ENCODE measurements at places on chromosomes 5 and 9. TPM values are rescaled to one million over a fixed set of nuclear protein-coding genes. Genes with fewer than 3 reads are reported as not detected.
A peak's percentile ranks its signal among the peaks of the same experiment; 100 is the strongest.

The SLC23A1 gene
- 0.78 TPM for total RNA-seq

The PRRX2 gene
- total RNA-seq: 1.0 TPM

The NRG2 gene
- total RNA-seq: 6.5 TPM

GRCh38 chr9:78295731-78296130, 1.2 kb upstream of the PSAT1 start:
- no peaks in the 10 kb centered on the region for H3K36me3 ChIP-seq
- H3K4me1 ChIP-seq: peaks cover 41% of the 10 kb centered on the region
- DNase-seq: no peak
- H3K27me3 ChIP-seq: no peaks in the 10 kb centered on the region
- no peak overlapping the region for H3K4me3 ChIP-seq

The LTC4S gene
- 16.2 TPM for total RNA-seq

- peaks cover 46% of the 10 kb centered on the region for H3K4me1 ChIP-seq
- no peaks in the 10 kb centered on the region for H3K36me3 ChIP-seq
- no peaks in the 10 kb centered on the region for H3K27me3 ChIP-seq
These were observed 5.7 kb upstream of the NOTCH1 start for GRCh38 chr9:136551401-136552116.

GRCh38 chr9:5510989-5511388, 658 bp downstream of the PDCD1LG2 start:
- H3K36me3 ChIP-seq: no peaks in the 10 kb centered on the region
- H3K4me1 ChIP-seq: no peaks in the 10 kb centered on the region
- no peak for DNase-seq
- no peak overlapping the region for H3K27ac ChIP-seq

The CENPK gene
- total RNA-seq: not detected

DNA sequence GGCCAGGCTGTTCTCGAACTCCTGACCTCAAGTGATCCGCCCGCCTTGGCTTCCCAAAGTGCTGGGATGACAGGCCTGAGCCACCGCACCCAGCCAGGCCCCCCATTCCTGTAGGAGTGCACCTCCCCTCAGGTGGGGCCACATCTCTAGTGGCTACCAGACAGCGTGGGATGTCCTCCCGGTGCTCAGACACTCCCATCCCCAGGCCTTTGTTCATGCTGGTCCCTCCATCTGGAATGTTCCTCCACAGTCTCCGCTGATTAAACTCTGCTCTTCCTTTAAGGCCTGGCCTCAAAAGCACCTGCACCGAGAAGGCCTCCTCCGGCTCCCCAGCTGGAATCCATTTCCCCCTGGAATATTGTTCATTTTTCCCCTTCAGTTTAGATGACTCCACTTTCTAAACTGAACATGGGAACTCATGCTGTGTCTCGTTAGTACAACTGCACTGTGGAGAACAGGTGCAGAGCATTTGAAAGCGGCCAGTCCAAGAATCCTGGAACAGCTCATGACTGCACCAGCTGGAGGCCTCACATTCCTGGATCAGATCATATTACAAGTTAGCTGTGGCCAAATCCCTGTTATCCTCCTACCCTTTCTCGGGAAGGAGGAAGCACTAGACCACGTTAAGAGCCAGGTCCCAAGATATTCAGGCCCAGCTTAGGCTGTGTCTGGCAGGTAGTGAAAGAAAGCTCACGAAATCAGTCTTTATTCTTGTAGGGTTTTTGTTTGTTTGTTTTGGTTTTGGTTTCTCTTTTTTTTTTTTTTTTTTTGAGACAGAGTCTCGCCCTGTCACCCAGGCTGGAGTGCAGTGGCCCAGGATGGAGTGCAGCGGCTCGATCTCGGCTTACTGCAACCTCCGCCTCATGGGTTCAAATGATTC, 10.8 kb upstream of the PRRC2B start:
- no peaks in the 10 kb centered on the region for H3K36me3 ChIP-seq
- no peak overlapping the region for H3K4me3 ChIP-seq
- DNase-seq: peak; percentile 88
- peaks cover 18% of the 10 kb centered on the region for H3K4me1 ChIP-seq

DNA sequence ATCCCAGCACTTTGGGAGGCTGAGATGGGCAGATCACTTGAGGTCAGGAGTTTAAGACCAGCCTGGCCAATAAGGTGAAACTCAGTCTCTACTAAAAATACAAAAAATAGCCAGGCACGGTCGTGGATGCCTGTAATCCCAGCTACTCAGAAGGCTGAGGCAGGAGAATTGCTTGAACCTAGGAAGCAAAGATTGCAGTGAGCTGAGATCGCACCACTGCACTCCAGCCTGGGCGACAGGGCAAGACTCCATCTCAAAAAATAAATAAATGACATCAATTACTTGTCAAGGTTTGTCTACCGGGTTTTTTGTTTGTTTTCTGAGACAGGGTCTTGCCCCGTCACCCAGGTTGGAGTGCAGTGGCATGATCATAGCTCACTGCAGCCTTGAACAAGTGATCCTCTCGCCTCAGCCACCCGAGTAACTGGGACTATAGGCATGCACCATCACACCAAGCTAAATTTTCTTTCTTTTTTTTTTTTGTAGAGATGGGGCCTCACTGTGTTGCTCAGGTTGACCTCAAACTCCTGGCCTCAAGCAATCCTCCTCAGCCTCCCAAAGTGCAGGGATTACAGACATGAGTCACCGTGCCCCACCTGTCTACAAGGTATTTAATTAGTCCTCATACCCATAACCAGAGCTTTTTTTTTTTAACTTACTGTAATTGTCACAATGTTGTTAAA, 64.9 kb downstream of the SUSD1 start:
- H3K27me3 ChIP-seq: no peaks in the 10 kb centered on the region
- no peaks in the 10 kb centered on the region for H3K36me3 ChIP-seq
- no peak overlapping the region for H3K4me3 ChIP-seq
- no peaks in the 10 kb centered on the region for H3K4me1 ChIP-seq

DNA sequence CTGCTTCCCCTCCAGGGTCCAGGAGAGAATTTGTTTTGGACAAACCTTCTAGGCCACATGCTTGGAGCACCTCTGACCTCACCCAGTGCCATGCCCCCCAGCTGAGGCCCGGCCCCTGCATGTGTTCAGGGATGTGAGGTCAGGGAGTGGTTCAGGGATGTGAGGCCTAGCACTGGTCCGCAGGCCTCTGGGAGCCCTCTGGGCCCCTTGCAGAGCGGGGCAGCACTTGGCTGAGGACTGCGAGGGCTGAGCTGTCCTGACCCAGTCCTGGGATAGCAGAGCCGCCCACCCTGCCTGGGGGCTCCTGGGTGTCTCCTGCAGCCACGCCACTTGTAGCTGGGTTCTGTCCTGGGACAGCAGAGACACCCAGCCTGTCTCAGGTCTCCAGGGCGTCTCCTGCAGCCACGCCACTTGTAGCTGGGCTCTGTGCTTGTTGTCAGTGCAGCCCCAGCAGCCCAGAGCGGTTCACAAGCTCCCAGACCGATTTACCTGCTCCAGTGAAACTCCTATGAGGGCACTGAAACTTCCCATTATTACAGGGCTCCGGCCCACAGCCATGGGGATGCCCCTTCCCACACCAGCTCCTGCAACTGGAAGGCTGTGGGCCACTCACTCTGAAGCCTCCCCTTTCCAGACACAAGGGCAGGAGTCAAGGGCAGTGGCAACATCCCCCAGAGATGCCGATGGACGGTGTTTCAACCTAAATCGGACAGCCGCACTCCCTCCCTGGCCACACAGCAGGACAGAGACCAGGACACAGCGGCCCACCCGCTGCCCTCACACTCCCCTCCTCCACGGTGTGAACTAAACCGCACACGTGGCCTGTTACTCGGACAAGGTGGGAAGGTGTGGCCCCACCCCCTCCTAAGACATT, 5.4 kb upstream of the CEP72 start:
- no peaks in the 10 kb centered on the region for H3K27me3 ChIP-seq
- H3K4me1 ChIP-seq: peaks cover 9% of the 10 kb centered on the region
- no peak overlapping the region for H3K27ac ChIP-seq
- H3K36me3 ChIP-seq: no peaks in the 10 kb centered on the region
- DNase-seq: no peak

The PCDHAC2 gene
- 2.3 TPM for total RNA-seq

The PCDHA11 gene
- 4.9 TPM for total RNA-seq

The IL9 gene
- total RNA-seq: not detected

DNA sequence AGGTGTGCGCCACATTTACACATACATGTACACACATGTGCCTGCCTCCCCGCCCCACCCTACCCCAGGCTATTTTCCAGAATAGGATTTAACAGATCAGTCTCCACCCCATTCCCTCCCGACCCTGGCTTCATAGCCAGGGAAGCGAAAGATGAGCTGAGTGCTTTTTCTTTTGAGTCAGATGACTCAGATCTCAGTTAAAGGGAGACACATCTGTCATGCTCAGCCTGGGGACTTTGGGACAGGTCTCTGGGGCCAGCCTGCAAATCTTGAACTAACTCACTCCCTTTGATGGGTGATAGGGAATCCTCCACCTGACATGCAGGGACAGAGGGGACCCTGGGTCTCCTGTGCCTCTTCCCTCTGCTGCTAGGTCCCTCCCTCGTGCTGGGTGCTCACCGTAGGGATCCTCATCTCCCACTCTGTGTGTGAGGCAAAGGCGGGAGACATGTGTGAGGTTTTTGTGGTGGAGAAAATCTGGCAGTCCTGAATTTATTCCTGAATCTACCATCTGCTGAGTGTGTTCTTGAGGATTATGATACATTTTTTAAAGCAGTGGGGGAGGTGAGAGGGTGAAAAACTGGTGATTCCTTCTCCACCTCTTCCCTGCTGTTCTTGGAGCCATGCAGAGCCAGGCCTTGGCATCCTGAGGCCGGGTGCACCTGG, 37.7 kb downstream of the NEUROG1 start:
- no peaks in the 10 kb centered on the region for H3K4me1 ChIP-seq
- no peaks in the 10 kb centered on the region for H3K27me3 ChIP-seq
- H3K36me3 ChIP-seq: no peaks in the 10 kb centered on the region
- H3K27ac ChIP-seq: no peak overlapping the region
- DNase-seq: no peak

- peaks cover 24% of the 10 kb centered on the region for H3K4me1 ChIP-seq
- H3K36me3 ChIP-seq: no peaks in the 10 kb centered on the region
- H3K27ac ChIP-seq: no peak overlapping the region
- no peaks in the 10 kb centered on the region for H3K27me3 ChIP-seq
- DNase-seq: no peak
- no peak overlapping the region for H3K4me3 ChIP-seq
These were observed 79.7 kb upstream of the ASTN2 start for GRCh38 chr9:117494401-117495090.

GRCh38 chr5:94244921-94245320, 373.5 kb downstream of the KIAA0825 start:
- H3K4me3 ChIP-seq: no peak overlapping the region
- no peaks in the 10 kb centered on the region for H3K36me3 ChIP-seq
- no peak for DNase-seq
- no peak overlapping the region for H3K27ac ChIP-seq

DNA sequence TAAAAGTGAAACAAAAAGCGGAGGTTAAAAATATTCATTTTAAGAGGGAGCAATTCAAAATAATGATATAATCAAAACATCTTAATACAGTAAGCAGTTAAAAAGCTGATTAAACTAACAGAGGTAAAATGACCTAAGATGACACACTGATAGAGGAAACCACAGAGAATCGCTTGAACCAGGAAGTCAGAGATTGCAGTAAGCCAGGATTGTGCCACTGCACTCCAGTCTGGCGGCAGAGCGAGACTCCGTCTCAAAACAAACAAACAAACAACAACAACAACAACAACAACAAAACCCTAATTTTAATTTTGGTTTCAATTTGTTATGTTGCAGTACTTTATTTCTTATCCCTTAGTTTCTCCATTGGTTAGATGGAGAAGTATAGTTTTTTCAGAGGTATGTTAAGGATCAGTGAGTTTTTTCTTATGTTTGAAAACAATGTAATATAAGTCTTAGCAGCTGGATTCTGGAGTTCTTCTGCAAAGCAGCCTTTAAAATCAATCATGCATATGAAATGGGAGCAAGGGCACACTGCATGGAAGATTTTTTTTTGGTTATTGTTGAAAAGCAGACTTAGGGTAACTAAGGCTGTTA, 58.5 kb downstream of the MLANA start:
- no peak overlapping the region for H3K27ac ChIP-seq
- peaks cover 31% of the 10 kb centered on the region for H3K4me1 ChIP-seq
- no peaks in the 10 kb centered on the region for H3K36me3 ChIP-seq
- H3K4me3 ChIP-seq: no peak overlapping the region

The SH3TC2 gene
- 0.33 TPM for total RNA-seq

GRCh38 chr9:21761309-21761901, 41.0 kb upstream of the MTAP start:
- no peak for DNase-seq
- H3K36me3 ChIP-seq: no peaks in the 10 kb centered on the region
- H3K27ac ChIP-seq: no peak overlapping the region
- H3K27me3 ChIP-seq: no peaks in the 10 kb centered on the region
- no peaks in the 10 kb centered on the region for H3K4me1 ChIP-seq
